ENCODE measurements at places on chromosomes 7 and 10.

- DNase-seq = no peak
Observed at GRCh38 chr7:18177815-18178660, 150.4 kb upstream of the PRPS1L1 start.

- DNase-seq = no peak
Observed at GRCh38 chr7:137492889-137493288, 149.4 kb upstream of the PTN start.

- no peak for DNase-seq
Observed at GRCh38 chr10:103062854-103063590, 130.1 kb downstream of the NT5C2 start.

- peak; percentile 62 for DNase-seq
Observed at GRCh38 chr7:119572132-119572531, 700.8 kb upstream of the KCND2 start.

- DNase-seq = no peak
Observed at GRCh38 chr7:43808410-43808809, 49.9 kb downstream of the BLVRA start.

GRCh38 chr10:21720090-21720489 is 186.1 kb downstream of the MLLT10 start:
- DNase-seq = no peak

GRCh38 chr10:101666083-101666482 is 28.9 kb downstream of the FBXW4 start:
- no peak for DNase-seq

DNA sequence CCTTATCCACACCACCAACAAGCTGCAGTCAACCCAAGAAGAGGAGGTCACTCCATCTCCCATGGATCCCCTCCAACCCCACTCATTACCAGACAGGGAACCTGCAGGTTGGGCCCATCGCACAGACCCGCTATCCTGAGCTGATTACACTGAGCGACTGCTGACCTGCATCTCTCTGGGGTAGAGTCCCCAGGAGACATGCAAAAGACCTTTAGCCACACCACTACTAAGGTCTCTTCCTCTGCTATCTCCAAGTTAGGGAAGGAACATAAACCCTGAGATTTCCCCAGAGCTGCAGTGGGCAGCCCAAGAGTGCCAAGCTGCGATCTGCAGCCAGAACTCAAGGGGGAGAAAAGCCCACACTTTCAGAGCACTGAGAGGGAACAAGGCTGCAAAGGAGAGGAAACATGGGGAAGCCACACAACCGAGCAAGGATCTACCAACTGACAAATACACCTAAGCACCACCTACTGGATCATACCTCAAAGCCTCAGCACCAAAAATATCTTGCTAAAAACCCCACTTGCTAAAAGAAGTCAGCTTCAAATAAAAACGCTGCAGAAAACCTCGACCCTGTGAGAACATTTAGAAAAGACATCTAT is 298.2 kb downstream of the SORCS1 start:
- DNase-seq = no peak

- DNase-seq = no peak
Observed at GRCh38 chr7:16849296-16850148, 32.3 kb downstream of the AGR3 start.

DNA sequence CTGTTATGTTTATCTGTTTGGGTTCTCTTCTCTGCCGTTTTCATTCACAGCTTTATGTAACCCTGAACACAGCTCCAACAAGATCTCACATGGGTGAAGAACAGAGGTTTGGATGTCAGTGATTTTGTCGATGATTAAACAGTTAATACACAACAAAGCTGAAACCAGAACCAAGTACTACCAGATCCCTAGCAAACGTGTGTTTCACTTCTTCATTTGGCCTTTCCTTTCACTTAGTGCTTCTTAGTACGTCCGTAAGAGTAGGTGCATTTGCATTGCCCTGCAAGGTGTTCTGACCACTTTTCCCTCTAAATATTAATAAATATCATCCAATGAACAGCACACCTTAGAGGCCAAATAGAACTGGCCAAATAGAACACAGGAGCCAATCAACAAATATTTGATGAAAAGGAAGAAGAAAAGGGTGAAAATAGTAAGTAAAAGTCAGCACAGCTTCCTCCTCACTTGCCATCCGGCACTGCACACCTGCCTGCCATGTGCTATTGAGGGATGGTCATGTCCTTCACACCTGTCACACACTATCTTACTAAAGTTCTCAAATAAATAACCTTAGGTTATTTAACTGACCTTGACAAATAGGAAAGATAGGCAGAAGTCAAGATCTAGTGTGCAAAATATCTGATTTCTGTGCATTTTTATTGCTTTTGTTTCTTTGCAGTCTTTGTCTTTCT is 252.6 kb upstream of the ANKRD30A start:
- no peak for DNase-seq

DNA sequence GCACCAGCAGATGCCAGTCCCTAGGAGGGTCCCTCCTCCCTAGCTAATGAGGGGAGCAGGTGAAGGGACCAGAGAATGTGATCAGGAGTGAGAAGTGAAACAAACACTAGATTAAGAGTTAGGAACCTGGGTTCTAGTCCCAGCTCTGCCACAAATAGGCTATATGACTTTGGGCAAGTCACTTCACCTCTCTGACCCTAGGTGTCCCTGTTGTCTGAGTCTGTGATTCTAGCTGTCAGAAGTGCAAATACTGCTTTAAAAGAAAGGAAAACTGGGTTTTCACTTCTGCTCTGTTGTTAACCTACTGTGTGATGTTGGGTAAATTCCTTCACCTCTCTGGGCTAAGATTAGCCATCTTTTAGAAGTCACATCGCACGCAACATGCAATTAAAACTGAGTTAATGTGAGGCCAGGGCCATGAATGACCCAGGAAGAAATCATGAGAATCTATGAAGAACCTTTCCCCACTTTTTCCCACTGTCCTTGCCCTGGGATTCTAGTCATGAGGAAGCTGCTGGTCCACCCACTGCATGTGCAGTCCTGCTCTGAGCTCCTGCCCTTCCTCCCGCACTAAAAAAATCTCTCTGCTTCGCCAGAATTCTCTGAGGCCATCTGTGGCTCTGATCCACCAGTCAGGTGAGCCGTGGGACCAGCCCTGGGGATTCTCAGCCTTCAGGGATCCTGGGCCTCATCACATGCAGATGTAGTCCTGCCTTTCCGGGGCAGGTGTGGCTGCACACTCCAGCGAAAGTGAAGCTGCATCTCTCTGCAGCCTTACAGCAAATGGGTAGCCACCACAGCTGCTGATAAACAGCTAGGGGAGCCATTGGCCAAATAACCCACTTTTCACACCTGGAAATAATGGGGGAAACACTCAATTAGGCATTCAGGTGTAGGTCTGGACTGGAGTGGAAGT is 181.7 kb downstream of the PLXNA4 start:
- no peak for DNase-seq

GRCh38 chr7:55400191-55400590 is 35.1 kb downstream of the LANCL2 start:
- DNase-seq = no peak

DNA sequence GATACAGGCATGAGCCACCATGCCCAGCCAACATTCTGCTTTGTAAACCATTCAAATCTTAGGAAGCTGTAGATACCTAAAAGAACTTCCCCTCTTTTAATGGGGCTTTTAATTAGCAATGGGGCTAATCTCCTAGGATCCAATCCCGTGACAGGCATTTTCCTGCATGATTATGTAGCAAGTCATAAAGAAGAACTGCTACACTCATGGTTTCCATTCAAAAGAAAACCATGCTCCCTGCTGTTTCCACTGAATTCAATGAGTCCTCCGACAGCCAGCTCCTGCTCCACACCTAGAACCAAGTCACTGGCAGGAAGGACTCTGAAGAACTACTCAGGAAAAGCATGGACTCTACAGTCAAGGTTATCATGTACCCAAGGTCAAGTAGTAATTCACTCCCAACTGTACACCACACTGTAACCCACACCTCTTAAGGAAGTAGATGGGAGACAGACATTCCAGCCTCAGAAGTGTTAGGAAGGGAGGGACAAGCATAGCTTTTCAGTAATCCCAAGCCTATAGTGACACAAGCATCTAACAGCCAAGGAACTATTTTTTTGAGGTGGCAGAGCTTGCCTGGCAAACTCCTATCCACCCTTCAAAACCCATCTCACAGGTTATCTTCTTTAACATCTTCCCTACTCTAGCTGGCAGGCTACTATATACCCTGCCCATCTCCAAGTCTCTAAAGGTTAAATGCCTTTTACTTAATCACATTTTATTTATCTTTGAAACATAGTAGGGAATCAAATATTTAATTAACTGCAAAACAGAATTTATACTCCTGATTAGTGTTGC is 47.5 kb downstream of the CTBP2 start:
- DNase-seq = no peak

DNA sequence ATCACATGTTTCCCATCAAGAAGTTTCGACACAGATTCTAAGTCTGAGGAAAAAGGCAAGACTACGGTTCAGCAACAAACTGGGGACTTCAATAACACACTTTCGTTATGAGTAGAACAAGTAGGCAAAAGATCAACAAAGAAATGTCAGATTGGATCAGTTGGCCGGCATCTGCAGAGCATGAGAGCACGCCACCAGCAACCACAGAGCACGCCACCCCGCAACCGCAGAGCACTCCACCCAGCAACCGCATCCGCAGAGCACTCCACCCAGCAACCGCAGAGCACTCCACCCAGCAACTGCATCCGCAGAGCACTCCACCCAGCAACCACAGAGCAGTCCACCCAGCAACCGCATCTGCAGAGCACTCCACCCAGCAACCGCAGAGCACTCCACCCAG is 89.7 kb upstream of the FAM20C start:
- no peak for DNase-seq

GRCh38 chr7:4768597-4769569 is 6.5 kb upstream of the AP5Z1 start:
- DNase-seq = no peak

DNA sequence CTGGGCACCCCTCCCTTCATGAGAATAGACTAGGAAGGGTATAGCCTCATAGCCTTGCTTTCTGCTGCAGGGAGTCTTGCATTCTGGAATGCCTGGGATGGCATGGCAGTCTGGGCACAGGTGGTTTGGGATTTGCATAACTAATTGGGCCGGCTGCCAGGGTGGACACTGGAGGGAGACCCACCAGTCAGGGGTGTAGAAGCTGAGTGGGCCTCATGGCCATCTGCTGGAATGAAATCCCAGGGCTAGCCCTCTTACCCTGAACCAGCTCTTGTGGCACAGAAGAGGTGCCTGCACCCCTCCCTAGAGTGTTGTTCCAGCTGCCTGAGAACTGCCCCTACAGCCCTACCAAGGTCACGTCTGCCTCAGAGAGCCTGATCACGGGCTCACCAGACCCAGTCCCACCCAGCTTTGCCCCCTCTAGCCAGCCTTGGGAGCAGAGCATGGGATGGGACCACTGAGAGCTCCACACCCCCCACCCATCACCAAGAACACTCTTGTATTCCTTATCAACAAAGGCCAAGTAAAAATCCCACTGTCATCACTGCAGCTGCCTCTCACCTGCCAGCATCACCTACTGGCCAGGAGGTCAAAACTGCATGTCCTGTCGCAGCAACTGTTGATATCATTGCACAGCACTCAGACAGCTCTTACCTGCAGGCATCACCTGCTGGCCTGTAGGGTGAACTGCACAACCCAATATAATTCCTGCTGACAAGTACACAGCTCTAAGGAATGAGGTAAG is 148.9 kb downstream of the ZEB1 start:
- DNase-seq = no peak

- DNase-seq = peak; percentile 8
Observed at GRCh38 chr10:1401071-1401965, 336.0 kb downstream of the ADARB2 start.

GRCh38 chr7:151540146-151540545 is 20.5 kb upstream of the RHEB start:
- DNase-seq = no peak

DNA sequence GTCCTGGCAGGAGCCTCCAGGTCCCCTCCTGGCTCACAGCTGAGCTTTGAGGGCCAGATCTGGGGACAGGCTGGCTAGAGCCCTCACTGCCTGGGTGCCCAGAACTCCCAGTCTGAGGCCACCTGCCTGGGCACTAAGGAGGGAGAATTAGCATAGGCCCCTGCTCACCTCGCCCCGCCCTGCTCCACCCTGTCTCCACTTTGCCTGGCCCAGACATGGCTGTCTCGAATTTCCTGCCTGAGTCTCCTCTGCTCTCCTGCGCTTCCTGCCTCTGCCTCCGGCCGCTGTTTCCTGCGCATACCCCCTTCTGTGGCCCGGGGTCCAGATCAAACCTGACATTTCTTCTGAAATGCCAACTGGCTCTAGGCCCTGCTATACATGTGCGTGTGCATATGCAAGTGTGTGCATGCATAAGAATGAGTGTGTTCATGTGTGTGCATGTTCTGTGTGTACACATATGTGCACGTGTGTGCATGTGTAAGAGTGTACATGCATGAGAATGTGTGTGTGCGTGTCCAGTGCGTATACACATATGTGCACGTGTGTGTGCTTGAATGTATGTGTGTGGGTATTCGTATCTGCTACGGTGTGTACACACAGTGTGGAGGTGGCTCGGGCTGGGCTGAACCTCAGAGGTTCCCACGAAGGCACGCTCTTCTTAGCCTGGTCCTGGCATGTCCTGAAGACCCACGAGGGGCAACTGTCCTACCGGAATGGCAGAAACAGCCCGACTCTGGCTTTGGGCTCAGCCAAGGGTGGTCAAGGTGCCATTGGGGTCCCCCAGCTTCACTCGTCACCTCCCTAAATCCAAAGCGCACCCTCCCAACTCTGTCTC is 64.9 kb downstream of the MYL10 start:
- DNase-seq = no peak

DNA sequence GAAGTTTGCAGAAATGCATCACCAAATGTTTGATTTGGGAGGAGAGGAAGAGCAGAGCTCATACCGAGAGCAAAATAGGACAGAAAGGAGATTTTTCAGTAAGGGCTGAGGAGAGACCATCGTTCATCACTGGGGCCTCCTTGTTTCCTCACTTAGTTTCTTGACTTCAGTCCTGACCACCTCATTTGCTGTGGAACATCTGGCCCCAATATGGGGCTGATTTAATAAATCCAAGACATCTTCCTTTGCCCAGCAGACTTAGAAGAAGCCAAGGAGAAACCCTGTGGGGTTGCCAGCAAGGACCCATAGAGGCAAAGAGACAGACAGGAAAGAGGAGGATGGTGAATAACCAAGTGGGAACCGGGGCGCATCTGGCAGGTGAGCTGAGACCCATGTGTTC is 60.4 kb downstream of the CHST3 start:
- no peak for DNase-seq

- no peak for DNase-seq
Observed at GRCh38 chr10:128494665-128495064, 368.4 kb upstream of the MKI67 start.

GRCh38 chr10:14578060-14578952 is 196.4 kb downstream of the FAM107B start:
- DNase-seq = no peak

DNA sequence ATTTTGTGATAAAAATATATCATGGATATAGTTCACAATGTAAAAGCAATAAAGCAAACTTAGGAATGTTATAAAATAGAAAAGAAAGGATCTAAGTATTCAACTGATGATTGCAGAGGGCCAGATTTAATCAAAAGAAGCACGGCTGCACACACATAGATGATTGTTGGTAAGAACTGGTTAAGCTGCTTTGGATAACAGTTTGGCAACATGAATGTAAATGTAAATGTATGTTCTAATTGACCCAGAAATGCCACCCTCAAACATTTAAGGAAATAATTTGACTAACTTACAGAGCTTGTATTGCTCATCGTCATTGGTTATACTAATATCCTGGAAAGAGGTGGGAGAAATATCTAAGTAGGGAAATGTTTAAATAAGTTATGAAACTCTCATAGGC is 13.1 kb downstream of the ZNF485 start:
- no peak for DNase-seq

Measured in dorsolateral prefrontal cortex (tissue), 122 donors.